Stimulated activated CD4-positive, alpha-beta T cell treated with anti-CD3 and anti-CD28 coated beads, Interleukin-4, amount 100 ng/mL, for 48 hours (primary cell): ENCODE measurements at places on chromosomes 5 and 9.

DNA sequence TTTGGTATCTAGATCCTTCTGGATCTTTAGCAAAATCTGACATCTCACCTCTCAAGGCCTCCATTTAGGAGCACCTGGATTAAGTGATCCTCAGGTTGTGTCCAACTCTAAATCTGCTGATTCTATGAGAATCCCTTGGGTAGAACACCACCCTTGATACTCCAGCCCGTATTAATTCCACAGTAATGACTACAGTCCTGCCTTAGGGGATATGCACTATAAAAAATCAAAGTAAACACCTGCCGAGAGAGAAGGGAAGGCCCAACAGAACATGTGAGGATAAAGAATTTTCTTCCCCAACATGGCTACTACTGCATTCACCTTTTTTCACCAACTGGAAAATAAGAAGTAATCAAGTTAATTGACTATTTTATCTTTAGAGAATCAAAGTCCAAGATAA is 27.6 kb downstream of the DAP start:
- no peak for DNase-seq

GRCh38 chr9:12413986-12414385 is 279.2 kb upstream of the TYRP1 start:
- DNase-seq: no peak

GRCh38 chr5:148615644-148616275 is 38.6 kb downstream of the HTR4 start:
- DNase-seq: no peak

GRCh38 chr9:127928676-127929624 is 1.6 kb downstream of the PIP5KL1 start:
- no peak for DNase-seq

DNA sequence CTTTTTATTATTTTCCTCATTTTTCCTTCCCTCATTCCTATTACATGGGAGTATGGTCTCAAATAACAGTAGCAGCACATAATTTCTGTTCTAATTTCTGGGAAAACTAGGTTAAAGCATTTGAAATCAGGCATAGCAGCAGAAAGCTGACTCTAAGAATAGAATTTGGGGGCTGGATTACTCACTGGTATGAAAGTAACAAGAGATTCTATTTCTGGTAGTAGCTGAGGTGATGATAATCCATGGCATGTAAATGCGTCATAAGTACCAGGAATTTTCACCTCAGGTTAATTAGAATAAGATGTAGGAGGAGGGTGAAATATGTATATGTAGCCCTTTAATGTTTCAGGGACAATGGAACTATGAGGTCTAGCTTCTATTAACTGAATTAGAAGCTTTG is 662.0 kb downstream of the PTPRD start:
- DNase-seq: no peak

DNA sequence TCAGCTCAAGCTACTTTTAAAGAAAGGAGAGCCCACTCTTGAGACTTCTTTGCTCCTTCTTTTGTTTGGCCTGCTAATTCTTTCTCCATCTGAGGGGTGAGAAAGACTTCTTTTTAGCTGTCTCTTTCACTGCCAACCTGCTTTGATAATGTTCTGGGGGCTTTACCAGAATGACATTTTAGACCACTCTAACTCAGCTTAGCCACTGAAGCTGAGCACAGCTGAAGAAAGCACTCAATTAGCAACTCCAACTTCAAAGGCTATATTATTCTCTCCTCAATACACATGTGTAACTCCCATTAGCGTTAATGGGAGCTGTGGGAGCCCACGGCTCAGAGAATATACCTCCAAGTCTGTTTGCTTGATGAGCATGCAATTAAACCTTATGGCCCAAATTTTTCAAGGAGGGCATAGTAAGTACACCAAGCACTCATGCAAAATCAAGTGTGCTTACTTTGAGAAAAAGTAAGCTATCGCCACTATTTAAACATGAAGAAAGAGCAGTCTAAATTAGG is 815.4 kb upstream of the DMAC1 start:
- DNase-seq: no peak

GRCh38 chr5:18483451-18483850 is 849.2 kb downstream of the TAF11L14 start:
- DNase-seq: no peak
